CD4-positive, CD25-positive, alpha-beta regulatory T cell (primary cell): ENCODE measurements at places on chromosomes 11 and 22. TPM values are rescaled to one million over a fixed set of nuclear protein-coding genes. Genes with fewer than 3 reads are reported as not detected.

The RAB36 gene
- 0.17 TPM for total RNA-seq

The OR8K1 gene
- total RNA-seq: not detected

The ETS1 gene
- total RNA-seq: 1,033 TPM

The RCOR2 gene
- total RNA-seq: not detected

The GTSE1 gene
- total RNA-seq: 1.3 TPM

The CALCA gene
- not detected for total RNA-seq

The LIF gene
- total RNA-seq: 0.96 TPM

The FREY1 gene
- total RNA-seq: 1.8 TPM

The ST14 gene
- not detected for total RNA-seq

The RAB38 gene
- total RNA-seq: 1.6 TPM

The ARHGAP20 gene
- not detected for total RNA-seq

The FOLH1 gene
- total RNA-seq: not detected

The OR52A1 gene
- not detected for total RNA-seq

The LRRC74B gene
- 0.10 TPM for total RNA-seq

DNA sequence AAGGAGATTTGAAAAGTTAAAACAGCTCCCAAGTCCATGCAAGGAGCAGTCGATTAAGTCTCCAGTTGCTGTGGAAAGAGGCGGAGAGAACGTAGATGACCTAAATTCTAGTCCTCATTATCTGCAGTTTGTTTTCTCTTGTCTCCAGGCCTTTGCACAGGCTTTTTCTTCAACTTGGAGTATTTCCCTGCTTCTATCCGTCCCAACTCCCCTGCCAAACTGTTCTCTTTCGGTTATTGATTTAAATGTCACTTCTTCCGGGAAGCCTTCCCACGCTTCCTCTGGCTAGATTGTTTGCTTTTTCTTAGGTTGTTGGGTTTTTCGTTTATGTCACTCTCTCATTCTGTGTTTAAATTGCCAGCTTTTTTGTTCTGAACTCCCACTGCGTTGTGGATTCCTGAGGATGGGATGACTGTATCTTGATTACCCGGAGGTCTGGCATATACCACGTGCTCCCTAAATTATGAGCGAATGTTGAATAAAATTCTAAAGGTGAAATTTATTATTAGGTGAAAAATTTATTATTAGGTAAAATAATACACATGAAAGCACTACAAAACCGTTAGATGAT, 463 bp downstream of the TMEM126B start:
- DNase-seq: no peak

- no peak for DNase-seq
Measured at GRCh38 chr11:90874986-90875385, 652.1 kb upstream of the CHORDC1 start.

DNA sequence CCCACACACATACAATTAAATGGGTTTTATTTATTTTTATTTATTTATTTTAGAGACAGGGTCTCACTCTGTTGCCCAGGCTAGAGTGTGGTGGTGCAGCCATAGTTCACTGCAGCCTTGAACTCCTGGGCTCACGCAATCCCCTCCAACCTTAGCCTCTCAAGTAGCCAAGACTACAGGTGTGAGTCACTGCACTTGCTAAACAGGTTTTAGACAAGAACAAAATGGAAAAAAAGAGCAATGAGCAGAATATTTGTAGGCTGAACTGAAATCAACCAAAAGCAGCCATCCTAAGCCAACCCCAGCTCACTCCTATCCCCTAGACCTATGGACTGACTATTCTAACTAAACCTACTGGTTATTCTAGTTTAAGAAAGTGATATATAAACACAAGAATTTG, 37.8 kb downstream of the MRE11 start:
- no peak for DNase-seq

GRCh38 chr11:94525546-94526324, 13.5 kb downstream of the C11orf97 start:
- DNase-seq: no peak

- no peak for DNase-seq
Measured at GRCh38 chr11:86758171-86758570, 42.2 kb upstream of the PRSS23 start.

DNA sequence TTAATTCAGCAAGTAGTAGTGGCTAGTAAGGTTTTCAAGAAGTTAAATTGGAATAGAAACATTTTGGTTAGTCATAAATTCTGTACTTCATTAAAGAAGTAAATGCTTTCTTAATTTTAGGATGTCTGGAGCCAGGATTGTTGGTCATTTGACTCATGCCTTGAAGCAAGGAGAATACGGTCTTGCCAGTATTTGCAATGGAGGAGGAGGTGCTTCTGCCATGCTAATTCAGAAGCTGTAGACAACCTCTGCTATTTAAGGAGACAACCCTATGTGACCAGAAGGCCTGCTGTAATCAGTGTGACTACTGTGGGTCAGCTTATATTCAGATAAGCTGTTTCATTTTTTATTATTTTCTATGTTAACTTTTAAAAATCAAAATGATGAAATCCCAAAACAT, 25.8 kb downstream of the ACAT1 start:
- DNase-seq: no peak

GRCh38 chr11:128157423-128158298, 429.7 kb downstream of the ETS1 start:
- DNase-seq: peak; percentile 50

DNA sequence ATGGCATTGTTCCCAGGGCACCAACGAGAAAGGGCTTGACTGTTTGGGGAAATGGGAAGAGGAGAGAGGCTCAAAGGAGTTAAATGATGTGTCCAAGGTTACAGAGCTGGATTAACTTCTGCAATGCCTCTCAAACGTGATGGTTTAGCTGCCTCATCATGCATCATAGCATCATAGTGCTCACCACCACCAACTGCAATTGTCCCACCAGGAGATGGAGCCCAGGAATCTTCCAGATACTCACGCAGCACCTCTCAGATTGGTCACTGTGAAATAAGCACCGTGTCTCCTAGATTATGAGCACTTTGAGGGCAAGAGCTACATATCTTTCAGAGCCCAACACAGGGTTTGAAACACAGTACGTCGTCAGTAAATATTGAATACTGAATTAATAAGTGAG, 69.2 kb downstream of the PRSS23 start:
- DNase-seq: no peak

- DNase-seq: no peak
Measured at GRCh38 chr11:17600316-17601255, 53.5 kb downstream of the OTOG start.

- DNase-seq: no peak
Measured at GRCh38 chr11:112769170-112769569, 192.1 kb upstream of the NCAM1 start.

DNA sequence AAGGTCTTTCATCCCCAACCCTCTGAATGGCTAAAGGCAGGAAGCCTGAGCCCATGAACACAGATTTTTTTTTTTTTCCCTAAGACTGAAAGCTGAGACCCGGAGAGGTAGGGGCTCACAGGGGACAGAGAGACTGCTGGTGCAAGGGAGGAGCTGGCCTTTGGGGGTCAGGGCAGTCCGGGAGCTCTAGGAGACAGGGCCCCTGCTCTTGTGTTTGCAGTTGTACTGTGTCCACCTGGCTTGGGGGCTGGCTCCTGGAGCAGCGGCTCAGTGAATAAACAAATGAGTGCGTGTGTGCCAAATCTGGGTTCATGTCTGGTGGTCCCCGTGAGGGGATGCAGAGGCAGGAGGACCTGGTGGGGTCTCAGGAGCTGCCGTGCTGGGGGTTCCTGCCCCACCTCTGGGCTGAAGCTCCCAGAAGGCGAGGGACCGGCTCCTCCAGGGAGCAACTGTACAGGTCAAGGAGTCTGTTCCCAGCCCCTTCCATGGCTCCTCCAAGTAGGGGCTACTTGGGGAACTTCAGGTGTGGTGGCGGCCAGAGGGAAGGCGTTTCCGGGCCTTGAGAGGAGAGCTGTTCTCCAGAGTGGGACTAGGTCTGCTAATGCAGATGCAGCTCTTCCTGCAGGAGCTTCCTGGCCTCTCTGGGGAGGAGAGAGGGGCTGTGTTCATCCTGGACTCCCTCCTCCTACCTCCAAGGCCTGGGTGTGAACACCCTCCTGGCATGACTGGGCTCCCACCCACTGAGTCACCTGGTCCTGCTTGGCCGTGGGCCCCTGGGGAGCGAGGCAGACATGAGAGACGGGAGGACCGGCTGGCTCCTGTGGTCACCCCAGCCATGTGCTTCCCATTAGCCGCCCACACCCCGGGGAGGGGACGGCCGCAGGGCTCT, 57.6 kb downstream of the FBXO7 start:
- DNase-seq: no peak

DNA sequence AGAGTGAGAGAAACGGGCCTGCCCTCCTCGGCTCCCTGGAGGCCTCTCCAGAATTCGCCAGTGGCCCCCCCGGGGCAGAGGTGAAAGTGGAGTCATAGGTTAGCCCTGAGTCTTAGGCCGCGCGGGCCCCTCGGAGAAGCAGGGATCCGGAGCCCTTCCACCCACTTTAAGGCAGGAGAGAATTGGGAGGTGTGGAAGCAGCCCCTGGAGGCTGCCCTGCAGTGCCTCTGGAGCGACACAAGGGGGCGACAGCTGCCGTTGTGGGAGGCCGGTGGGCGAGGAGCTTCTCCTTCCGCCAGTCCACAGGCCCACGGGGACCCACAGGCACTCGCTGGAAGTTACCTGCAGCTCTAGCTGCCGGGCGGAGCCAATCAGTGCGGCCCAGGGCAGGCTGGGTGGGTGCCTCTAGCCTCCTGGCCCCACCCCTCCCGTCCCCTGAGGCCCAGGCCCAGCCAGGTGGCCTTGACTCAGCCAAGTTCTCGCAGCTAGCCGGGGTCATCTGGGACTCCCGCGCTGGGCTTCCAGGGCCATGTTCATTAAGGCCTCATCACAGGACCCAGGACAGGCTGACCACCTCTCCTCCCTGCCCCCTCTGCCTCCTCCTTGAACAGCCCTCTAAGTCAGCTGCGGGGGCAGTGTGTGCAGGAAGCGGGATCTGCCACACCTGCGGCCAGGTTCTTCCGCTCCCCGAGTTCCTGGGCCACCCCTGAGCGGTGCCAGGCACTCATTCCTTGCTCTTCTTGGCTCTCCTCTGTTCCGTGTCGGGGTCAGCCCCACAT, 5.0 kb downstream of the DGKZ start:
- DNase-seq: peak; percentile 86

- no peak for DNase-seq
Measured at GRCh38 chr11:126817523-126818450, 182.8 kb downstream of the KIRREL3 start.

- no peak for DNase-seq
Measured at GRCh38 chr22:38487946-38488345, 18.2 kb downstream of the DDX17 start.

- no peak for DNase-seq
Measured at GRCh38 chr11:14331476-14332136, 27.4 kb downstream of the RRAS2 start.

- DNase-seq: no peak
Measured at GRCh38 chr11:26860895-26861294, 133.0 kb upstream of the FIBIN start.

DNA sequence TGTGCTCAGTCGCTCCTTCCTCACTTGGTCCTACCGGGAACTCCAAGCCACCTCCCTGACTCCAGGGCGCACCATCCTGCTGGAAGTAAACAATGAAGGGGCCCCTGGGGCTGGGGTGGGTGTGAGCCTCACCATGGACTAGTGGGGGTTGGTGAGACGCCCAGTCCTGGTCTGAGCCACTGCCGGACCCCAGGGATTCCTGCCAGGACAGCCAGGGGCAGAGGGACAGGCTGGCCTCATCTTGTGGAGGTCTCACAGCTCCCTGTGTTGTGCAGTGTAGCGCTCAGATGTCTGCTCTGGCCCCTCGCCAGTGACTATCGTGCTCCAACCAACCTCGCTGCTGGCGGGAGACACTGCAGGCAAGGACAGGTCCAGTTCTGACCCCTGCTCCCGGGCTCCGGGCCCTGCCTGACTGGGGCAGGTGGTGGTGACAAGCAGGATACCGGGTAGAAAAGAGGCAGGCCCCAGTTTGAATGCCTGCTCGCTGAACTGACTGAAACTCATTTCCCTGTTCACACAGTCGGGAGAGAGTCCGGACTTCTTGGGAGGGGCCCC, 1021.4 kb downstream of the BRD1 start:
- no peak for DNase-seq

GRCh38 chr22:49999946-50000586, 12.5 kb downstream of the IL17REL start:
- no peak for DNase-seq

DNA sequence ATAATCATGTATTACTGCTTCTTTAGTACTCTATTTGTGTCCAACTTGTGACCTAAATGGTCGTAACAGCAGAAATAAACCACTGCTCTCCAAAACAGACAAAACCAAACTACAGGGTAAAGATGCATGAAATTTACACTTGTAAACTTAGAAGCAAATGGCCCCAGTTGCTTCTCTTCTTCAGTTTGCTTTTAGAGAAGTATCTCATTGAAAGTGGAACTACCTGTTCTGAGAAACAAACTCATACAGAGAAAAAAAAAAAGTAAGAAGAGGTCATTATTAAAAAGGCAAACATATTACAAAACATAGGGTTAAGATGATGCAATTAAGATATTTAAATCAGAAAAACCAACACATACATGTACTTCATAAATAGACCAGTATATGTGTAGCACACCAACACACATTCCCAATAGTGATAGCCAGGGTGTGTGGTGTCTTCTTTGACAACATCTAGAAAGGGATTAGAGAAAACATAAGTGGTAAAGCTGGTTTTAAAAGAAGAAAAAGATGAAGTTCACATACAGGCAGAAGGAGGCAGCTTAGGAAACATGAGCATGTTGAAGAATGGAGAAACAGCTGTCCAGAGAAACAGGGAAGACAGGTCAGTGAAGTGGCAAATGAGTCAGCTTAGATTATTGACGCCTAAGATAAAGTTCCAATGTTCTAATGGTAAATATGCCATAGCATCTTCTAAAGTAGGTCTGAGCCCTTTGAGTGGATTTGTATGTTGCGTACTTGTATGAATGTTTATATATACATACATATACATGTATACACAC, 844.7 kb upstream of the CCDC90B start:
- no peak for DNase-seq

DNA sequence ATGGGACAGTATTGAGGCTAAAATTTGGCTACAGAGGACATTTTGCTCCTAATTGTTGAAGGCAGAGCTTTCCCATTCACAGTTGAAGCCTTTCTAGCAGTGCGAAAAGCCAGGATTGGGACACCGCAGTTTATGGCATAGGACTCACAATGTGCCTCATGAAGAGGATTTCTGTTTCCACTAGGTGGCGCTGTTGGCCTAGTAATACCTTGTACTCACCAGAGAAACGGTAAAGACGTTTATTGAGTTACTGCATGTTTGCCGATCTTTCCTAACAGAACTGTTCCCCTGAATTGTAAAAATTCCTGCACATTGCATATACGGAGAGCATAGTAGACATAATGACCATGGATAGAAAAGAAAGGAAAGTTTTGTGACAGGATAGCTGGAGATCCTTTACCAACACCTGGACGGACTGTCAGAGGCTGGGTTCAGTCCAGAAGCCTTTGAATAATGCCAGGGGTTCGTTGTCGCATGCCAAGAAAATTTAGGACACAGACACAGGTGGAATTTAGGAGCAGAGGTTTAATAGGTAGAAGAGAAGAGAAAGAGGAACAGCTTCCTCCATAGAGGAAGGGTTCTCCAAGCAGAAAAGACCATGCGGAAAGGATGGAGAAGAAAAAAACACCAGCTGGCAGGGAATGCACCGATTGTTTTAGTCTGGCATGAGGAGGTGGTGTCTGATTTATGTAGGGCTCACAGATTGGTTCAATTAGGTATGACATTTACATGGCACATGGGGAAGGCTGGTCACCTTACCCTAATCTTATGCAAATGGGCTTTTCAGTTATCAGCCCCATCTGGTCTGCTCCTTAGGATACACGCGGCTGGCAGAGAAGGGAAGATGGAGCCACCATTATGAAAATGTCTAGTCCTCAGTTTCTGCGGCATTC, 10.8 kb upstream of the OR51D1 start:
- peak; percentile 9 for DNase-seq
